ENCODE measurements at places on chromosomes 4 and X.

- no peak overlapping the region for H3K4me3 ChIP-seq
- DNase-seq = peak; percentile 5
- no peak overlapping the region for H3K27ac ChIP-seq
- H3K27me3 ChIP-seq = no peaks in the 10 kb centered on the region
These were observed 160.4 kb upstream of the GPR101 start for GRCh38 chrX:137194164-137194563.

DNA sequence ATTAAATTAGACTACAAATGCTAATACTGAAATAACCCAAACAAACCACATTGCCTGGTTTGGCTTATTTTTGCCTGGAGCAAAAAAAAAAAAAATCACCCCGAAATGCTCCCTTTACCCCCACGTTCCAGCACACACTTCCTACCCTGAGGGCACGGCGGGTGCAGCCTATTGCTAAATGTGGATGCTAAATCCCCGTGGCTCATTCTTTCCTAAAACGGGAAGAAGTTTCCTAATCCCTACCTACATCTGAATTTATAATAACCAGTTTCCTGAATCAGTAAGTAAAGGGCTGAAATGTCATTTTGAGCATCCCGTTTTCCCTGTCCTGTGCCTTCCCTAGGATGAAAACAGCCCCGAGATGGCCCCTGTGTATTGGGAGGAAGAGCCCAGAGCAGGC lies 97.0 kb downstream of the ABLIM2 start:
- H3K4me3 ChIP-seq = no peak overlapping the region
- H3K27ac ChIP-seq = no peak overlapping the region
- no peaks in the 10 kb centered on the region for H3K4me1 ChIP-seq
- no peak for DNase-seq
- no peaks in the 10 kb centered on the region for H3K36me3 ChIP-seq

GRCh38 chr4:48222491-48222890 lies 47.1 kb downstream of the TEC start:
- H3K4me1 ChIP-seq = no peaks in the 10 kb centered on the region
- no peaks in the 10 kb centered on the region for H3K36me3 ChIP-seq
- DNase-seq = no peak
- no peak overlapping the region for H3K4me3 ChIP-seq
- peaks cover 2% of the 10 kb centered on the region for H3K27me3 ChIP-seq
- no peak overlapping the region for H3K27ac ChIP-seq

GRCh38 chrX:49183701-49184281 lies 2.4 kb downstream of the PRICKLE3 start:
- no peaks in the 10 kb centered on the region for H3K27me3 ChIP-seq
- H3K4me1 ChIP-seq = peaks cover 14% of the 10 kb centered on the region
- H3K36me3 ChIP-seq = peaks cover 2% of the 10 kb centered on the region

GRCh38 chrX:21873063-21873775 lies 17.4 kb downstream of the YY2 start:
- no peaks in the 10 kb centered on the region for H3K36me3 ChIP-seq
- peaks cover 11% of the 10 kb centered on the region for H3K4me1 ChIP-seq
- H3K27me3 ChIP-seq = no peaks in the 10 kb centered on the region
- no peak overlapping the region for H3K4me3 ChIP-seq
- DNase-seq = no peak
